ENCODE measurements at places on chromosomes 5 and 9. TPM values are rescaled to one million over a fixed set of nuclear protein-coding genes. Genes with fewer than 3 reads are reported as not detected.

GRCh38 chr9:123487944-123488548 is 132.0 kb downstream of the CRB2 start:
- DNase-seq: no peak

- DNase-seq: no peak
Observed at GRCh38 chr9:5899292-5899691, 8.6 kb downstream of the MLANA start.

PDZD2 gene
- 10.6 TPM for total RNA-seq

ANXA6 gene
- 175 TPM for total RNA-seq

CENPK gene
- 21.5 TPM for total RNA-seq
